Activated T-helper 17 cell treated with anti-CD3 and anti-CD28 coated beads, Interleukin-2, amount 50 U/mL, for 72 hours (primary cell): ENCODE measurements at places on chromosomes 2 and 18. TPM values are rescaled to one million over a fixed set of nuclear protein-coding genes. Genes with fewer than 3 reads are reported as not detected.
A peak's percentile ranks its signal among the peaks of the same experiment; 100 is the strongest.

Gene SRD5A2
- total RNA-seq: not detected

Gene FIGN
- total RNA-seq: not detected

Gene LGALSL
- 2.2 TPM for total RNA-seq

Gene LYG2
- total RNA-seq: not detected

Gene DYSF
- total RNA-seq: not detected

Gene LIPG
- total RNA-seq: not detected

Gene RAPH1
- 10.4 TPM for total RNA-seq

Gene BBS5
- 1.8 TPM for total RNA-seq

Gene SERPINB7
- total RNA-seq: not detected

Gene RESP18
- total RNA-seq: not detected

Gene TMEM87B
- total RNA-seq: 19.9 TPM

Gene TRIM54
- not detected for total RNA-seq

DNA sequence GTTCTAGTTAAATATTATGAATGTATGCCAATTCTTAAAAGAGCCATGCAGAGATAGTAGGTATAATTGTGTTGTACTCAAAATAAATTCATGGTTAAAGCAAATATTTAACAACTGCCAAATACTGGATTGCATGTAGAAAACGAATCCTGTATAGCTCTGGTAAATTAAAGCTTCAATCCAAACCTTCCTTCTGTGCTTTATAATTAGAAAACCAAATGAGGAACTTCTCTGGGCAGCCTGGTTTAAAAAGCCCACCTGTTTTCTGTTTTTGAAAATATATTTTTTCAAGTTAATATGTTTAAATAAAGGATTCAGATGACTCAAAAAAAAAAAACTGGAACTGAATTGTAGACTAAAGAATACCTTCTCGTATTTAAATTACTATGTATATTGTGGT, 48.3 kb upstream of the ITGA4 start:
- no peak for ATAC-seq

DNA sequence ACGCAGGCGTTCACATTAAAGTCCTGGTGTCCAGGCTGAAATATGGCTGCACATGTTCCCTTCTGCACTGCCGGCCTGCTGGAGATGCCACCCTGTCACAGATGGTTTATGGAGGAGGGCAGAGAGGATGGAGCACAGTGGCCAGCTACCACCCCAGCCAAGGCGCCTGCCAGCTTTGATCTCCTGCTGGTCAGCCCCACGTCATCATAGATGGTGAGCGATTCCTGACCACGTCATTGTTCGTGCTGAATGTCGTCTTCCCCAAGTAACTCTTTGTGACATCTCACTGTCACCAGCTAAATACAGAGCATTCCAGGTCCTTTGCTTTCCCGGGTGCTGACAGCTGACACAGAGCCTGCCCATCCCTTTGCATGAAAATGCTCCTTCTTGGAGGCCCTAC, 248.3 kb downstream of the TTC32 start:
- no peak for ATAC-seq

DNA sequence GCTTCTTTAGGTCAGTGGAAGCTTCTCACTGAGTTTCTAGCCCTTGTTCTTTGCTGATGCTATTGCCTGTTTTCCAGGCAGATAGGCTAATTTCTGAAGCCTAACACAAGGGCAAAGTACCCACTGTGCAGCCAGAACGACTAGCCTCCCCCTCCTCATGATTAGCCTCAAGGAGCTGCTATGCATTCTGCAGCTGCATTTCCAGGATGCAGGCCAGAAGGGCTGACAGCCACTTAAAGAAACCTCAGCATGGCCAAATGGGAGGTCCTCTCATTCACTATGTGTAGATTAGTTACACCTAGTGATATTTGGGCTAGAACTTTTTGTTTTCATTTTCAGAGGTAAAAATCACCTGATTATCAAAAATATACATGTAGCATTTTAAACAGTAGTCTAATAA, 216.0 kb downstream of the RAD51AP2 start:
- ATAC-seq: no peak

DNA sequence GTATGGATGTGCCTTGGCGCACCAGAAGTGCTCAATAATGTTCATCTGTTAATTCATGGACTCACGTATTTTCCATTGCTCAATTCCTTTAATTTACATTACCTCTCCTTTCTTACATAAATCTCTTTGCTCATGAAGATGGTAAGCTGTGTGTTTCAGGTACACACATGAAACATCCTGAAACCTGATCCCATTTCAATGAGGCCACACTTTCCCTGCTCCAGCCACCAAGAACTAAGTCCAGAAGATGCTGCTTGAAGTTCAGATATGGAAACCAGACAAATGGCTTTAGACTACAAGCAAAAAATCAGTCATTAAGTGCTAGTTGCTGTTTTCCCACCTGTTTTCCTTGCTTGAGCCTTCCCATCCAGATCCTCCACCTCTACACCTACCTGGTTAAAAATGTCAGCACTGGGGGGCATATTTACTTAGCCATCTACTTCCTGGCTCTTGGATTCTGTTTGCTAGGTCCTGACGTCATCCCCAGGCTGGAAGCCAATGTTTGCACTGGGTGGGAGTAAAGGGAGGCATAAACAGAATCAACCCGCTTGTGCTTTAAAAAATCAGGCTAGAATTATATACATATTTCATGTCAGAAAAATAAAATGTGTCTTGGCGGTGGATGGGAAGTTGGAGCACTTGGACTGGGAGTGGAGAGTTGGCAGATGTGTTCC, 309.7 kb downstream of the OSR1 start:
- ATAC-seq: no peak

GRCh38 chr18:44458777-44459176, 221.9 kb upstream of the SETBP1 start:
- peak; percentile 56 for ATAC-seq

DNA sequence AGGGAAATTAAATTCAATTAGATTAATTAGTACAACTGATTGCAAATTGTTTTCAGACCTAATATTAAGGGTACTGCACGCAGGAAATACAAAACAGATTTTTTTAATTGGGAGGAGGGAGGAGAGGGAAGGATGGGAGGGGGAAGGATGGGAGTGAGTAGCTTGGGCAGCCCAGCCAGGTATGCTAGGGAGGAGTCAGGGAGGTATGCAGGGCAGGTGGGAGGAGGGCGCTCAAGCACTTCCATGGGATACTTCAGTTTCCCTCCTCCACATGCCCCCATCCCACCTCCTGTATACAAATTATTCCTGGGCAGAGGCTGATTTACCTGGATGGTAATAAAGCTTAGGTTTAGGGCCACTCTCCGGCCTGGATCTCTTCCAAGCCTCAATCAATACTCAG, 76.6 kb upstream of the CAPN13 start:
- no peak for ATAC-seq

GRCh38 chr2:134225173-134225572, 28.7 kb upstream of the MGAT5 start:
- ATAC-seq: peak; percentile 41

DNA sequence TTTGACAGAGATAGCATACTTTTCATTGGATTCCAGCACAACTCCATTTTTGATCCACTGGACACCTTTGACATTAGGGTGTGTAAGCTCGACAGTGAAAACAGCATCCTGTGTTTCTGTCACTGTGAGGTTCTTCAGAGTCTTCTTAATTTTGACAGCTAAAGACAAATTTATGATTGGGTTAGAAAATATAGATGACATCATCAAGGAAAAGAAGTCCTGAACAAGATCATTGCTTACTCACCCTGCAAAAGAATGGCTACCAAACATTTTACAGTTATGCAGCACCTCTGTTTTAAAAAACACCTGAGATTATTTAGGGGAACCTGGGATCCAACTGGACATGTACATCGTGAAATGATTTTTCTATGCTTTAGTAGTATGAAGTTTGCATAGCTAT, 36.7 kb downstream of the TTN start:
- no peak for ATAC-seq

GRCh38 chr2:214843823-214844222, 34.3 kb upstream of the BARD1 start:
- ATAC-seq: no peak

GRCh38 chr18:54675076-54675475, 84.0 kb downstream of the DYNAP start:
- no peak for ATAC-seq

DNA sequence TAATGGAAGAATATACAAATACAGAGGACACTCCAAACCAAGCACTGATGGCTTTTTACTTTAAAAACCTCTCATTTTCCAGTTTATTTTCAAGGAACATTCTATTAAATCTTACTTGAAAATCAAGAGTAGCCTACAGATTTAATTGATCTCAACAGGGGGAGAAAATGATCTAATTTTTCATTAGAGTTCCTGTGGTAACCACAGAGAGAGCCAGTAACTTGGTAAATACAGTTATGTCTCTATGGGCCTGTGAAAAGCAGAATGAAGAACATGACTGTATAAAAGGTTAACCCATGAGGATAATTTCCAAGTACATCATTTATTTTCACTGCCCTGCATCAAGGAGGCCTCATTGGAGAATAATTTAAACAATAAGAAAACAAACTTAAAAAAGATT, 39.8 kb upstream of the ITPRID2 start:
- ATAC-seq: no peak

GRCh38 chr2:3278521-3279218, 98.9 kb downstream of the EIPR1 start:
- peak; percentile 56 for ATAC-seq

DNA sequence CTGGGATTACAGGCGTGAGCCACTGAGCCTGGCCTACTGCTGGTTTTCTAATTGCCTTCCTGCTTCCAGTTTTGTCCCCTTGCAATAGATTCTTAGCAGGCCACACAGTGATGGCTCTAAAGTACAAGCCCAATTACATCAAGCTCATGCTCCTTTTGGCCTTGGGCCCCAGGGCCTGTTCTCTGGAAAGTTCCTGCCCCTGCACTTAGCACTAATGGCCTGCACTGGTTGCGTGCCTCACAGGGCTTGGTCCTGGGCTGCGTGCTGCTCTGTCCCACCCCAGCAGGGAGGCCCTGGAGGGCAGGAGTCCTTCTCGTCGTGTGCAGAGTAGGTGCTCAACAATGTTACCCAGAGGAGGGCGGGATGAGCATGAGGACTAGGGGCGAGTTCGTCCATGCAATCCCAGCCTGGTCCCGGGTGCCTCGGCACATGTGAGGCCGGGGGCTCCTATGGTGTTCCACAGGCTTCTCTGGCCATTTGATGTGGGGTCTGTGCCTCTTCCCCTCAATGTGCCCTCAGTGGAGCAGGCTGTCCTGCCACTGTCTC, 51.7 kb downstream of the PDCL3 start:
- ATAC-seq: no peak

GRCh38 chr2:187900021-187900420, 345.8 kb upstream of the TFPI start:
- ATAC-seq: no peak

- ATAC-seq: no peak
These were observed 235.9 kb upstream of the KCNJ3 start for GRCh38 chr2:154462634-154463033.

DNA sequence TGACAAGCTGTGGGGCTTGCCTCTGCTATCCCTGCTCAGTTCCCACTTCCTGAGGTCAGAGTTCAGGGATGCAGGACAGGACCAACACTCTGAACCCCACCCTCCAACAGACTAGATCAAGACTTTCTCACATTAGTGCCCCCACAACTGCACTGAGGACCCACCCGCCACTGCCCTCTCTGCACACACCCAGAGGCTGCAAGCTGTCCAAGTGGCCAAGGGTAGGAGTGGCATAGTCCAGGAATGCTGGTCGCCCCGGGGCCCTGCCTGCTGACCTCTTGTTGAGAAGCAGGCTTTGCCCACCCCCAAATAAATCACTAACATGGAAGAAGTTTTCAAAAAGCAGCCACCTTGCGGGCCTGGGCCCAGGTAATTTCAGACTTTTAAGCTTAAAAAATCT, 5.5 kb upstream of the KIF1A start:
- no peak for ATAC-seq

DNA sequence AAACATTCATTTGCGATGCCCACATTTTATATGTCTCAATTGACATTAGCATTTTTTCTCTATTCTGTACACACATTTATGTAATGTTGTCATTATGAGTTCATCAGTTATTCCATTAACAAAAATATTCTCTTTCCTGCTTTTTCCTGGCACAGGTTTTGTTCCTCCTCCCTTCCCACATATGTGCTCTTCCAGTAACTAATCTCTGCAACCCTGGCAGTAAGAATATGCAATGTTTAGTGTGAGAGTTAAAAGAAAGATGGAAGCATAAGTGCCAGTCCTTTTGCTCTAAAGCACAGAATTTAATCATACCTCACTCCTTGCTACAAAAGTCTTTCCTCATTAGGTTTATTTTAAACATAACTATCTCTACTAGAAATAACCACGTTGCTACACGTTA, 155.8 kb upstream of the ERBB4 start:
- ATAC-seq: no peak

DNA sequence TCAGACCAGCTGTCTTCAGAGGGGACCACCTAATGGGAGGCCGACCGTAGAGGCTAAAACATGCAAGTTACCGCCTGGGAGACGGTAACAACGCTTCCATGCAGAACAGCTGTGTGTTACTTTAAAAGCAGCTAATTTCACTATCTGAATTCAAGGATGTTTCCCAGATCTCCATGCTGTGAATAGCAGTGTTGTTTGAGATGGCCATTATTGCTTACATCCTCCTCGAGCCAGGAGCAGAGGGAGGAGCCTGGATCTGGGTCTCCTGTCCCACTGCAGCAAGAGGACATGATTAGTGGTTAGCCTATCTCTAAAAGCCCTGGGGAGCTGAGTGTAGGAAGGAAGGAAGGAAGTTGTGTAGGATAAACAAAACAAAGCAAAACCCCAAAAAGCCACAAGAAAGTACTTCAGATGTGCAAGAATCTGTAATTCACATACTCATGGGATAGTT, 50.9 kb downstream of the ACTR2 start:
- ATAC-seq: no peak

DNA sequence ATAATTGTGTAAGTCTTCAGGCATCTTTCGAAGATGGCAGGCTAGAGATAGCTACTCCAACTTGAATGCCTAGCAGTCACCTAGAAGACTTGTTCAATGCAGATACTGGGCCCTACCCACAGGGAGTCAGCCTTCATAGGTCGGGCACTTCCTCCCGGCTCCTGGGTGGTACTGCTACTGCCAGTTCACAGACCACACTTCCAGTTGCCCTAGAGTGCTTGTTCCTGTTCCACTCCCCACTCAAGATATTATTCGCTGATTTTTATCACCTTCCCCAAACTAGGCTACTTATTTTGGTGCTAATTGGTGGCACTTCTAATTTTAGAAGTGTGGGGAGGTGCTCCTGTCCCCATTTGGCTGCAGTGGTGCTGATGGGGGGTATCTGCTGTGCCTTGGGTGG, 34.2 kb downstream of the INPP4A start:
- no peak for ATAC-seq

DNA sequence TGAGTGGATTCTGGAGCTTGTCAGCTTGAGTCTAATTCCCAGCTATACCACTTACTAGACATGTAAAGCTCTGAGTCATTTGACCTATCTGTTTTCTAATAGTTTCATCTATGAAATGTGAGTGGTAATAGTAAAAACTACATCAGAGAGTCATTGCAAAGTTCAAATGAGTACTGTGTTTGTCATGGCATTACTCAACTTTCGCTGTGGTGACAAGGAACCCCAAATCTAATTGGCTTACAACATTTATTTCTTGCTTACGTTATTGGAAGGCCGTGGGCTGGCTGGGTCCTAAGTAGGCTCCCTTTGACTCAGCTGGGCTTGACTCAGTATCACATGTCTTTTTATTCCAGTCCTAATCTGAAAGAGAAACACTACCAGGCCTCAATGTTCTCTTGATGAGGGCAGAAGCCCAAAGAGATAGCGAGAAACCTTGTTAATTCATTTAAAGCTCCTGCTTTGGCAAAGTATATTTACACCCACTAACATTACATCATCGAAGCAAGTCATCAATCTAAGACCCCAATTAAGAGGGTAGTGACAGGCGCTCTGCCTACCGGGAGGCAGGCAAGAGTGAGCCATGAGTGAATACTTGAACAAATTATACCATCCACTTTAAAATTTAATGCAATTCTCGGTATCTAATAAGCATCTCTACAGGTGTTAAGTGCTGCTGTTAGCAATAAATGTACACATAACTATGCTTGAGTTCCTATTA, 431.8 kb upstream of the SPHKAP start:
- peak; percentile 83 for ATAC-seq
